Stimulated activated CD8-positive, alpha-beta memory T cell treated with anti-CD3 and anti-CD28 coated beads, Interleukin-15, amount 100 ng/mL, for 1 hour (primary cell): ENCODE measurements at places on chromosomes 12 and 14.

DNA sequence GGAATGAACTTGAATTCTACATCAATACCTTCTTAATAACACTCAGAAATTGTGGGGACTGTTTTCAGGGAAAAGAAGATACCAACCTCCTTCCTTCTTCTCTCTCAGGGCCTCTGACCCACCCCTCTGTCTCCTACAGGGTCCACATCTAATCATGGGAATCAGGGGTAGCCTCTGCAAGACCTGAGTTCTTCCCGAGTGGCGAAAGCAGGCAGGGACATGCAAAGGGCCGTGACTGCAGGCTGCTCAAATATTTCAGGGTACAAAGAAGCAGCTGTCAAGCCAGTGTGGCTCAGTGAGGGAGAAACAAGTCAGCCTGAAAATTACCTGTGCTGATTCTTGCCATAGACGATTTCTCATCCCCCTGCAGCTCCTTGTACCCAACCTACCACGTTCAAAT lies 123.1 kb upstream of the PARP11 start:
- DNase-seq = no peak

GRCh38 chr12:109169686-109170085 lies 53.3 kb downstream of the ACACB start:
- no peak for DNase-seq

DNA sequence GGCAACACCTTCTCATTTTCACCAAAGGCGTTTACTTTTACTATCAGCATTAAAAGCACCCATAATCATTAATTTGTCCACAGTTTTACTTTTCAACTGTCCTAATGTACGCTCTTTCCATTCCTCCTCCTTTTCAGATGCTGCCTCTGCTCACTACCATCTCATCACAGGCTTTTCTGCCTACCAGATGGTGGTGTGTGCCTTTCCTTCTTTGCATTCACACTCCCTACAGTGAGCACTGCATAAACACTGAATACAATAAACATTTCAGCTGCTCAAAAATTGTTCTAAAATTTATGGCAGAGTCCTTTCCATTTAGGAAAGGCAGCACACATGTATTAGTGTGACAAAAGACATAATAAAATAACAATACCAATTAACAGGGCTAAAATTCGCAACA lies 435.7 kb downstream of the GXYLT1 start:
- DNase-seq = no peak

- DNase-seq = no peak
Measured at GRCh38 chr12:69623970-69624369, 13.3 kb upstream of the LRRC10 start.

DNA sequence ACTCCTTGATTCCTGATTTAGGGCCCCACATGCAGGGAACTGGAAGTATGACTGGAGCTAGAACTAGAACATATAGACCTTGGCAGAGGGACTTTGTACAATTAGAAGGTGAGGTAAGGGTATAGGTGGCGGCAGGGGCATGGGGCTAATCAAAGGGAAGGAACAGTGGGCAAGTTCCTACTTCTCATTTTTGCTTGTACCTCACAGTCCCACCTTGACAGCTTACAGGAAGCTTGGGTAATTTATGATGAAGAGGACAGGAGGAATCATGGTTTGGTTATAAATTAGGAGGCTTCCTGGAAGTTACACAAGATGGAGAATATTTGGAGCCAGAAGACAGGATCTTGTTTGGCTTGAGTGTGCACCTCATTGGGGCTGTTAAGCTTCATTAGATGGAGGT lies 33.4 kb downstream of the SUSD6 start:
- no peak for DNase-seq

- no peak for DNase-seq
Measured at GRCh38 chr14:105436891-105437722, 17.5 kb downstream of the MTA1 start.

- no peak for DNase-seq
Measured at GRCh38 chr12:12470751-12471306, 91.8 kb downstream of the DUSP16 start.

DNA sequence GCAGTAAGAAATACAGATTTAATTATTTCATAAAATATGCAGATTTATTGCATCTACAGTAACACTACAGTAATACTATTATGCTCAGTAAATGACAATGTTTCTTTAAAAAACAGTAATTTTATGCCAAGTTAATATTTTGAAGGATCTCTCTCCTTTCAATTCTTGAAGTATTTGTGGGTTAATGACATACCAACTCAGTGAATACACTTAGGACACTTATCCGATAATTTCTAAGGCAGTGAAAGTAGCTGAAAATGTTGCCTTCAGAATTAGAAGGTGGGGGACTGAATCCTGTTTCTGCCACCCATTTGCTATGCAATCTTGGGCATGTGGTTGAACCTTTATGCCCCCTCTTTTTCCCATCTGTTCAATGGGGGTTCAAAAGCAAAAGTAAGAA lies 24.8 kb upstream of the IFNG-AS1 start:
- DNase-seq = no peak

- DNase-seq = no peak
Measured at GRCh38 chr12:107998863-107999262, 130.2 kb upstream of the WSCD2 start.
